ENCODE measurements at places on chromosomes 7 and 10.
A peak's percentile ranks its signal among the peaks of the same experiment; 100 is the strongest.

DNA sequence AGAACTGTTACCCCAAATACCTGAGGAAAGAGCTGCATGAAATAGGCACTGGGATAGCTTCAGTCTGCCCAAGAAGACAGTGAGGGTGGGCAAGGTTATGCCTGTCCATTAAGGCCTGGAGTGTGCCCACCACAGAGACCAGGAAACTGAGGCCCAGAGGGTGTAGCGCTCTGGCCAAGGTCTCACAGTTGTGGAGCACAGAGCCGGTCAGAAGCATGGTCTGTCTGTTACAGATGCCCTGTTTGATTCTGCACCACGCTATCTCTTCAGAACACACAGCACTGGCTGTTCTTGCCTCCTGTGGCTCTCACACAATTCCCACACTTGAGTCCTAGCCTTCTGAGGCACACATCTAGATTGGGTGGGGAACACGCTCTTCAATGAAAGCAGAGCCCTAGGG lies 261.4 kb downstream of the GRID1 start:
- DNase-seq: no peak

GRCh38 chr10:63829020-63829419 lies 307.8 kb downstream of the REEP3 start:
- no peak for DNase-seq

- no peak for DNase-seq
Observed at GRCh38 chr10:116465546-116465945, 37.9 kb downstream of the PNLIPRP3 start.

GRCh38 chr7:134535272-134535918 lies 8.0 kb downstream of the AKR1B10 start:
- no peak for DNase-seq

DNA sequence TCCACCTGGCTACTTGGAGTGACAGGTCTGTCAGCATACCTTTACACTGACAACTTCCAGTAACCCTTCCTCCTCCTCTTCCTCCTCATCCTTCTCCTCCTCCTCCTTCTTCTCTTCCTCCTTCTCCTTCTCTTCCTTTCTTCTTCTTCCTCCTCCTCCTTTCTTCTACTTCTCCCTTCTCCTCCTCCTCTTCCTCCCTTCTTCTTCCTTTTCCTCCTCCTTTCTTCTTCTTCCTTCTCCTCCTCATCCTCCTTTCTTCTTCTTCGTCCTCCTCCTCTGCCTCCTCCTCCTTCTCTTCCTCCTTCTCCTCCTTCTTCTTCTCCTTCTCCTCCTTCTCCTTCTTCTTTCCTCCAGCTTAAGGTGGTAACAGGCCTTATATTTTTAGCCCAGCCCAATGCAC lies 109.3 kb upstream of the PLXDC2 start:
- no peak for DNase-seq

- no peak for DNase-seq
Observed at GRCh38 chr7:80453699-80454340, 58.0 kb downstream of the GNAT3 start.

GRCh38 chr7:17988141-17988540 lies 39.5 kb downstream of the PRPS1L1 start:
- DNase-seq: no peak

DNA sequence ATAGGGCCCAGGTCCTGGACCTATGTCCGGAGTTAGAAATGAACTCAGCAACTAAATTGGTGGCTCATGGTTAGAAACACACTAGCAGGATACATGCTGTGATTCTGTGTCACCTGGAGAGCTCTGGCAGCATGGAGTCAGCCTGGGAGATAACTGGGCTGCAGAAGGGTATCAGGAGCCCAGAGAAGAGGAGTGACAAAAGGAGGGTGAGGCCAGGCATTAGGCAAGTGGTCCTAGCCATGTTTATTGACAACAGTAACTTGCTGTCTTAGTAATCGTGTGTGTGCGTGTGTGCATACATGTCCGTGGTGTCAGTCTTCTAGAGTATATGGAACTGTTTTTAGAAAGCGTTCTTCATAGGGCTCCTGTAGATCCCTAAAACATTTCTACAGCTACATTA lies 157.5 kb upstream of the PHYHIPL start:
- DNase-seq: no peak

GRCh38 chr7:64541438-64542359 lies 21.2 kb downstream of the ZNF680 start:
- DNase-seq: no peak

GRCh38 chr10:102312683-102313082 lies 67.4 kb downstream of the GBF1 start:
- no peak for DNase-seq

DNA sequence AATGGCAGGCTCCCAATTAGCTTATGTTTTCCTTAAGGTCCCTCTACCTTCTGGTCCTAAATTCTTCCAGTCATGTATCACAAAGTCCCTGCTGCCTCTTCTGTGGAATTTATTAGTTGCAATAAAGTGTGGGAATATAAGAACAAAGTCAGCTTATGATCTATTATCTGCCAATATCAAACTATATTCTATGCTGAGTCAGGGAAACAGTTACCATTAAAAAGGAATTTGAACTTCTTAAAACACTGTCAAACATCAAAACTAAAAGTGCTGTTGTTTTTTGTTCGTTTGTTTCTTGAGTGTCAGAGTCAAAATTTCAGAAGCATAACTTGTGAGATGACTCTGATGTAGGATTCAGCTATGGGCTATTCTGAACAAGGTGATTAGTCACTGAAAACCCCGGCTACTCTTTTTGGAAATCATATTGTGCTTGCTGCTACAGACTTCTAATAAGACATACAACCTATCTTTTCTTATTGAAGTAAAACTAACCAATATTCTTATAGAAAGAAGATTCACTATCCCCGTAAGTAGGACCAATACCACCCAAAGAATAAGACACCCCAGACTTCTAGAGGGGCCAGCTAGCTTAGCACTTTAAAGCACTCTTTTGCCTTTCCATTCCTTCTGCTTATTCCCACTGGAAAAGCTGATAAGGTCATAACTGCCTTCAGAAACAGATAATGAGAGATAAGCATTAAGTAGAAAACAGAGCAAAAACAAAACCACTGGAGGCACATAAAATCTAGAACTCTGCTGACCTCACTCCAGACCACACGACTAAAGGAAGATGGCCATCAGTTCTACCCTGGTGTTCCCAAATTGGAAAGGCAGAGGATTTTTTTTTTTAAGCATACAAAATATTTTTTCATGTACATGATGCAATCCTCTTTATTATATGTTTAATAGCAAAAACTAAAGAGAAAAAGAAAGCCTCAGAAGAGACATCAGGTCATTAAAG lies 370.6 kb downstream of the PARD3 start:
- no peak for DNase-seq

GRCh38 chr7:12888717-12889116 lies 201.3 kb downstream of the ARL4A start:
- no peak for DNase-seq

GRCh38 chr7:8365499-8366110 lies 67.8 kb upstream of the NXPH1 start:
- no peak for DNase-seq

DNA sequence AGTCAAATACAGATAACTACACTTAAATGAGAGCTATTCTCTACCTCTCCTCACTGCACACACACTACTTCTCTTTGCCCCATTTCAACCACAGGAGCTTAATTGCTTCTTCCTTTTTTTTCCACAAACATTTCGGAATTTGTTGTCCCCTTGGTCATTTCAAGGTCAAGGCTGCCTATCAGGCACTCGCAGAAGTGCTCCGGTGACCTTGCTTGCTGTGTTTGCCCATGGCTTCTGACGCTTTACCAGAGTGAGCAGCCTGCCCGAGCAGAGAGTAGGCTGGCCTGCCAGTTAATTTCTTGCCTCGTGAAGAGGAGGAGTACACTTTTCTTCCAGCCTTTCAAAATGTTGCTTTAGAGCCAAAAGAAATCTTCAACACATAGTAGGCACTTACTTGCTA lies 297.1 kb upstream of the LRGUK start:
- DNase-seq: no peak

GRCh38 chr10:10533437-10533836 lies 484.2 kb upstream of the CELF2 start:
- no peak for DNase-seq

GRCh38 chr7:5450549-5451327 lies 27.1 kb upstream of the TNRC18 start:
- DNase-seq: no peak

DNA sequence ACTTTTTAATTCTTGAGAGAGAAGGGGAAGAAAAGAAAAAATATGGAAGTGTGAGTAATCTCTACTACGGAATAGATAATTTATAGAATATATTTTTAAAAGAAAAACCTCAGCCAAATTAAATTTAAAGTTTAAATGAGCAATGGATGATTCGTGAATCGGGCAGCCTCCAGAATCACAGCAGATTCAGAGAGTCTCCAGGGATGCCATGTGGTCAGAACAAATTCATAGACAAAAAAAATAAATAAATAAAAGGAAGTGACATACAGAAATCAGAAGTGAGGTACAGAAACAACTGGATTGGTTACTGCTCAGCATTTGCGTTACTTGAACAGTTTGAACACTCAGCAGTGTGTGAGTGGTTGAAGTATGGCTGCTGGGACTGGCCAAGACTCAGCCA lies 53.0 kb downstream of the PHYHIPL start:
- no peak for DNase-seq

DNA sequence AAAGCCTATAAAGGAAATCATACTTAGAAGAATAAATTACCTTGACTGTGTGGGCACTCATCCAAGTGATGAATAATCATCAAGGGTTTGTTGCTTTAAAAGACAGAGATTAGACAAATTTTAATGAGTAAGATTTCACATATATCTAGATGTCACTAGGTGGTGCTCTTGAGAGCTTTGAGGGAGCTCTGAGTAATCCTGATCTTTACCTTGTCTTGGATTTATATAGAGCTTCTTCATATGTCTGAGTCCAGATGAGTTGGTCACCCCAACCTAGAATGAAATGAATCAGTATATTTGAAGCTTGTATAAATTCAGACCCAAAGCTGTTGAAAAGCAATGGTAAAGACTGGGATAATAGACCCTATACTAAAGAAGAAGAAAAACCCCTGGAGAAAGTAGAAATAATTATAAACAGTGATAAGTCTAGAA lies 3.7 kb downstream of the AGR2 start:
- no peak for DNase-seq

DNA sequence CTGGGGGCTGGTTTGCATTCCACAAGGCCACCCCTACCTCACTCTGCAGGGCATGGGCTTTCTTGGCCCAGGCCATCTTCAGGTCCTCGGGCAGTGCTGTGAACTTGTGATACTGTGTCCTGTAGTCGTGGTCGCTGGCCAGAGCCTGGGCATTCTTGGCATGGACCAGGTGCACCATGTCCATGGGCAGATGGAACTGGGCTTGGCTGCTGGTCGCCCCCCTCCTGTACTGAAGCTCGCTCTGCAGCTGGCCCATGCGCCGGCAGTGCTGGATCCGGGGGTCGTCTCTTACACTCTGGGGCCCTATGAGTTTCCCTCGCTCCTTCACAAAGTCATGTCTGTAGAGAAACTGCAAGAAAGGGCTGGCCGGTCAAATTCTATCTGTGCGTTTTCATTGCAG lies 51.7 kb downstream of the HABP2 start:
- no peak for DNase-seq

DNA sequence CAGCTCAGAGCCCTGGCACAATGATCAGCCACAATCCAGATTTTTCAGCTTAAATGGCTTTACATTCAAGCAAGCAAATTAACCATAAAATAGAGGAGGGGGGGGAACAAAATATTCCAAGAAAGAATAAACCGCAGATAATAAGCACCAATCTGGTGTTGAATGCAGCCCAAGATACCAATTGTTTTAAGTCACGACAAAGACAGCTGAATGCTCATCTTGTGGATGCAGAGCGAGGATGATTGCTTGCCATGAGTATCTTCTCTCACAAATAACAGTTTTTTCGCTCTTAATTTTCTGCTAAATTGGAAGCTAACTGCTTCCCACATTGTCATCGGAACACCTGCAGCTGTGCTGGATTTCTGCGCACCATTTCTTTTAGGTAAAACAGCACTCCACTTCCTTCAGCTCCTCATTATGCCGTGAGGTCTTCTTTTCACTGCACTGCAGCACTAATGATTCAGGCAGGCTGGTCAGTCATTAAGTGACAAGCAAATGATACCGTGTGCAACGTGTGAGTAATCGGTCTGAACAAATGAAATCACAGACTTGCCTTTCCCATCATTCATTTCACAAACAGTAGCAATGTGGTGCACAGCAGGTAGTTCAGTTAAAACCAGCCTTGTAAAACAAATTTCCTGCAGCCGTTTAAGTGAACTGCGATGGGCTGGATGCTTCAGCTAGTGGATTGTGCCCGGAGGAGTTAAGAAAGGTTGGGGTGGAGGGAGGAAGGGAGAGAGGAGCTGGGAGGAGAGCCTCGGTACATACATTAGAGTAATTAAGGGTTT lies 106.4 kb upstream of the CDCA7L start:
- no peak for DNase-seq

DNA sequence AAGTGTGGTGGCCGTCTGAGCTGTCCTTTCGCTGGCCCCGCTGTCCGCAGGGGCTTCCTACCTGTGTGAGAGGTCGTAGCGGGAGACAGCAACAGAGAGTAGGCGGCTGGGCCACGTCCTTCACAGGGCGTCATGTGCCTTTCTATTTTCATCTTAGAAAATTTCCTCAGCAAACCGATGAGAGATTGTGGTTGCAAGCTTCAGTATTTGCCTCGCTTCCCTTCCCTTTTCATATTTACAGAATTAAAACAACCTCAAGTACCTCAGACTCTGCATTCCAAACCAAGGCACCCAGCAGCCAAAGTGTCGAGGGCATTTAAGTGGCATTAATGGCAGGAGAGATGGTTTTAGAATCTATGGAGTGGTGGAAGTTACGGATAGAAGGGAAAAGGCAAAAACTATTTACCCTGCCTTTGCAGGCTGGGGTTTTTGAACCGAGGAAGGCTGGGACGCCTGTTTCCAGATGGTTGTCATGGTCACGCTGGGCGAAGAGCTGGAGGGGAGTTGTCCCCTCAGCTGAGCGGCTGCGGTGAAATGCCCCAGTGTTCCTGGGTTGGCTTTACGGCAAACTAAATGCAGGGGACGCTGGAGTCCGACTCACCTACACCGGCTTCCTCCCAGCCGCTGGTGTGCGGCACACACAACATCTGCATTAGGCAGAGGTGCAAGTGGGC lies 41.9 kb downstream of the WIPI2 start:
- DNase-seq: no peak

- DNase-seq: no peak
Observed at GRCh38 chr10:110353244-110354119, 48.8 kb upstream of the SMNDC1 start.

- no peak for DNase-seq
Observed at GRCh38 chr7:47937711-47938573, 10.3 kb downstream of the PKD1L1 start.

- DNase-seq: no peak
Observed at GRCh38 chr7:106774768-106775551, 90.1 kb upstream of the PIK3CG start.

- DNase-seq: peak; percentile 11
Observed at GRCh38 chr10:86711513-86712316, 43.4 kb downstream of the LDB3 start.

- no peak for DNase-seq
Observed at GRCh38 chr7:130560972-130561371, 69.1 kb downstream of the MEST start.

Data from stimulated activated CD8-positive, alpha-beta memory T cell treated with anti-CD3 and anti-CD28 coated beads, Interleukin-15, amount 100 ng/mL, for 4 hours (primary cell).